EL (cell line): ENCODE measurements at places on chromosomes 16 and 17.
A peak's percentile ranks its signal among the peaks of the same experiment; 100 is the strongest.

- DNase-seq, result no peak
These were observed 29.8 kb upstream of the GSG1L start for GRCh38 chr16:28093385-28093725.

- no peak for DNase-seq
These were observed 105.1 kb downstream of the SDK2 start for GRCh38 chr17:73539166-73539565.

DNA sequence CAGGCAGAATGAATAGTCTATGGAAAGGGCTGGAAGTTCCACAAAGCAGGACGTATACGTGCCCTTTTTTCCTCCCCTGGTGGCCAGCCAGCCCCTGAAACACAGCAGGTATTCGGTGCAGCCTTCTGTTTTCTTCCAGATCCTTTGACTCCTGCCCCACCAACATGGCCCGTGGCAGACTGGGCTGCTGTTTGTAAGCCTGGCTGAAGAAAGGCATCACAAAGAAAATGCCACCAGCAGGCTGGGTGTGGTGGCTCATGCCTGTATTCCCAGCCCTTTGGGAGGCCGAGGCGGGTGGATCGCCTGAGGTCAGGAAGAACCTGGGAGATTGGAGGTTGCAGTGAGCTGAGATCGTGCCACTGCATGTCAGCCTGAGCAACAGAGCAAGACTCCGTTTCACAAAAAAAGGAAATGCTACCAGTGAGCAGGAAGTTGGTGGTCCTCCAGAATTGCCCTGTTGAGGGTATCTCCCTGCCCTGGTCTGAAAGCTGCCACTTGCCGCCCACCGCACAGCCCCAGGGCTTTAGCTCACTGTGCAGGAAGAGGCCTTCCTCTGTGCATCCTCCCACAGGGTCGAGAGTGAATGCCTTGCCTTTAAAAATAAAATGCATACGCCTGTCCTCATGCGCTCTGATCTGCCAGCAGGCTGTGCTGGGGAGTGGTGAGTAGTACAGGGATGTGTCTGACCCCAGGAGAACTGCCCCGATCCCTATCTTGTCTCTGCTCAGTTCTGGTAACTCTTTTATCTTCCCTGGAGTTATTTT is 587.7 kb downstream of the MAF start:
- DNase-seq, result no peak

DNA sequence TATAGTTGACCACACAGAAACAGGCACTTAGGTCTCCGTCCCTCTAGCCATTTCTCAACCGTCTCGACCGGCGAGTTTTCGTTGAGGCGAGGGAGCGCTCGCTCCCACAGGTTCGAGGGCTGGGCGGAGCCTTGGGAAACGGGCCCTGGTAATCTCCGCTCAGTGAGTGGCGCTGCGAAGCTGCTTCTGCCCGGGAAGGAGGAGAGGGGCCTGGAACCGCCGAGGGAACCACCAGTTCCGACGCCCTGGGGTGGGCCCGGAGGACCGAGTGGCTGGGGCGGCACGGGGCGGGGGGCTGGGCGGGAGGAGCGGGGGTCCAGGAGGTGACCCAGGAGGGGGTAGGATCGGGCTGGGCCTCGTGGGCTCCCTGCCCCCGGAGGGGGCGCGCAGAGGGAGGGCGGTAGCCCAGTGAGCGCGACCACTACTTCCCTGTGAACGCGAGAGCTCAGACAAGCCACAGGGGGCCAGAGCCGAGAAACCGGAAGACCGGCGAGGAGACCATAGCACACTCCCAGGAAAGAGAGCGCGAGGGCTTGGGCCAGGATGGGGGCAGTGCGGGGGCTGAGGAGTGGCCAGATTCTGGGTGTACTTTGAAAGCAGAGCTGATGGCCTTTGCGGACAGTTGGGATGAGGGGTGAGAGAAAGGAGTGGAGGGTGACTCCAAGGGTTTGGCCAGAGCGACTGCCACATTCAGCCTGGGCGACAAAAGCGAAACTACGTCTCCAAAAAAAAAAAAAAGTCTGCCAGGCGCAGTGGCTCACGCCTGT is 29.9 kb upstream of the ARL4D start:
- DNase-seq, result peak; percentile 83

- no peak for DNase-seq
These were observed 1.4 kb upstream of the CNGB1 start for GRCh38 chr16:57972306-57972705.

DNA sequence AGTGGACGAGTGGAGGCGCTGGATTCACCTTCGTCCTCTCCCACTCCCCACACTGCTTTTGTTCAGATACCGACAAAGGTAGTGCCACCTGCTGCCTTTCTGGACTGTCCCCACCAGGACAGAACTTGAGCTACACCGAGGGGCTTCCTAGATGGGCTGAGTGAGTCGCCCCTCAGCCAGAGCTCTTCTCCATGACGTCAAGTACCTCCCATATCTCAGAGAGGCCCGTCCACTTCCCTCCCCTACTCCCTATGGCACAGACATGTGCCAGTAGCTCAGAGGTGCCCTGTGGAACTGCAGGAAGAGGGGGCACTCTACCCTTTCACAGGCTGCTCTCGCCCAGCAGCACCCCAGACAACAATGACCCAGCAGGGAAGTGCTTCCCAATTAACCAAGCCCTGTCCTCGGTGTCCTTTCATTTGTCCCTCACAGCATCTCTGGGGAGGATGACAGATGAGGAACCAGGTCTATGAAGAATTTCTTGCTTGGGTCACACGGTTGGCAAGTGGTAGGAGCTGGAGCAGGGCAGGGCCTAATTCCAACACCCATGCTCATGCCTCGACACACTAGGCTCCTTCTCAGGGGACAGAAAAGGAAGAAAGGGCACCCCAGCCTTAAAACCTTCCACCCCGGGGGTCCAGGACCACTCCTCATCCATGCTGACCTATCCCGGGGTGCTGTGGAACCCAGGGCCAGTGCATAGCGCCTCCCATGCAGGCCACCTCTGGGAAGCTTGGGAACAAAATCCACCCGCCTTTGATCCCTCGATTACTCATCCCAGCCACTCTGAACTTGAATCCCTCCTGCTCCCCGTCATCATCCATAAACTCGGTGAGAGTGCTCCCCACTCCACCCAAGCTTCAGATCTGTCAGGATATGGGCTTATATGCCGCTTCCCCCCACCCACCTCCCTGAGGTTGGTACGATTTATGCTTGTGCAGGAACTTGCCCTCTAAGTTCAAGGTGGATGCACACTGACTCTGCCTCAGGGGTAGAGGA is 51.7 kb downstream of the WNT3 start:
- DNase-seq, result no peak

DNA sequence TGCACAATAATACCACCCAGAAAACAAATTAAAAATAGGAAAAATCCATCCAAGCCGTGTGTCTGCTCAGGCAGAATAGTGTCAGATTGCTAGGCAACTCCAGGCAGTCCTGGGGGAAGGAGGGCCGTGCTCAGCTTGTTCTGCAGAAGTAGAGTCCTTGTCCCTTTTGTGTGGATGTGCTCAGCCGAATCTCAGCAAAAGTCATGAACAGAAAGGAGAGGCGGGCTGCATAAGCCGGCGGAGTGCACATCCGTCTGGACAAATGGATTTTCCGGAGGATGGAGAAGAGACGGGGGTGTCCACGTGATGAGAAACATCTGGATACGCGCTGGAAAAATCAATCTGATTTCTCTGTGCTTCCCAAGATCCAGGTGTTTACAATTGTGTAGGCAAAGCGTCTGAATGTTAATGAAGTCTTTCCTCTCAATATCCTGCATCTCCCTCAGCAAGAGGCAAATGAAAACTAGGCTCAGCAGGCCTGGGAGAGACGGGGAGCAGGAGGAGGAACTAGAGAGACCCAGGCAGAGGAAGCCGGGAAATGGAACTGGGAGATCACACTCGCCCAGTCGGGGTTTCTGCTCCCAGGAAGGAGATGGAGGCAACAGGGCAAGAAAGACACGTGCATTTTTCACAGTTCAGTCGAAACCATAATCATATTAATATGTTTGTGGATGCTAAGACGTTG is 7.7 kb upstream of the RBFOX3 start:
- DNase-seq, result no peak

- no peak for DNase-seq
These were observed 10.5 kb downstream of the TSPOAP1 start for GRCh38 chr17:58318065-58318481.

DNA sequence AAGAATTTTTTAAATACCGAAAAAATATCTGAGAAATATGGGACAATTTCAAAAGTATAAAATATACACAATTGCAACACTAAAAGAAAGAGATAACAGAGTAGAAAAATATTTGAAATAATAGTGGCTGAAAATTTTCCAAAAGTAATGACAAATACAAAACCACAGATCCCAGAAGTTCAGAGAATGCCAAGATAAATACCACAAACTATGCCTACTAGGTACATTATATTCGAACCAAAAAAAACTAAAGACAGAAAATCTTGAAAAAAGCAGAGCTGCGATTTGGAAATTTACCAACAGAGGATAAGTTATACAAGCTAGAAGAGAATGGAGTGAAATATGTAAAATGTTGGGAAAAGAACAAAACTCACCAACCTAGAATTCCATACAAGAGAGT is 191.3 kb upstream of the ELAC2 start:
- DNase-seq, result peak; percentile 40

DNA sequence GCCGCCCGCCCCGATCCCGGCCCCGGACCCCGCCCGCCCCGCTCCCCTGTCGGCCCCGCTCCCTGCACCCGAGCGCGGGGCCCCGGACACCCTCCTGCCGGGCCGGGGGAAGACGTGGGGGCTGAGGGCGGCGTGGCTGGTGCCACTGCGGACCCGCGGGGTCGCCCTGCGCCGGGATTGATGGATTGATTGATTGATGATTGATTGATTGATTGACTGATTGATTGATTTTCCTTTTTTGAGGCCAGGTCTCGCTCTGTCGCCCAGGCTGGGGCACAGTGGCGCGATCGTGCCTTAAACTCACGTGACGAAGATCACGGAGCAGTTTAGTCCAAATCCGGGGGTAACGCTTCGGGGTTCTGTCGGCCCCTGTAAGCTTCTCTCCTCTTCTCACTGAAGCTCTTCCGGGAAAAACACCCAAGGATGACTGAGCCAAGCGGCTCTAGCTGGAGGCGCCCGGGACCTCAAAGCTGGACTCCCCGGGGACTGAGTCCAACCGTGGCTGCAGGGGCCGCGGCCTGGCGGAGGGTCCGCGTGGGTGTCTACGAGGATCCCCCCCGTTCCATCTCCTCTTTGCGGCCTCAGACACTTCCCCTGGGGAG is 40.2 kb upstream of the BHLHA9 start:
- DNase-seq, result no peak

GRCh38 chr16:19746561-19746960 is 28.5 kb downstream of the IQCK start:
- no peak for DNase-seq

GRCh38 chr17:17125136-17126084 is 80.7 kb downstream of the PLD6 start:
- no peak for DNase-seq

GRCh38 chr16:30368122-30368791 is 2.0 kb downstream of the TBC1D10B start:
- peak; percentile 70 for DNase-seq

GRCh38 chr17:55200904-55201303 is 63.9 kb upstream of the HLF start:
- no peak for DNase-seq
